Metanephros (tissue), 2 donors: ENCODE measurements at places on chromosomes 4 and X. TPM values are rescaled to one million over a fixed set of nuclear protein-coding genes. Genes with fewer than 3 reads are reported as not detected.

TMEM47 gene
- 44.8 TPM for total RNA-seq

NUP62CL gene
- total RNA-seq: 15.8 TPM

EPGN gene
- 0.88 TPM for total RNA-seq

BRS3 gene
- total RNA-seq: not detected

POF1B gene
- 0.70 TPM for total RNA-seq

SLIT2 gene
- 33.7 TPM for total RNA-seq

HPGD gene
- total RNA-seq: 39.8 TPM

ASB5 gene
- total RNA-seq: 36.8 TPM

ODAPH gene
- 0.18 TPM for total RNA-seq

ARHGAP24 gene
- 75.7 TPM for total RNA-seq

FOXR2 gene
- not detected for total RNA-seq

GCNA gene
- total RNA-seq: 2.6 TPM

ALPK1 gene
- 22.8 TPM for total RNA-seq

UCP1 gene
- total RNA-seq: not detected
